Liver (tissue), 10 donors: ENCODE measurements at places on chromosomes 5 and 9. TPM values are rescaled to one million over a fixed set of nuclear protein-coding genes. Genes with fewer than 3 reads are reported as not detected.

GRCh38 chr5:28558196-28558595 lies 1519.8 kb upstream of the CDH9 start:
- H3K27me3 ChIP-seq, result no peaks in the 10 kb centered on the region
- H3K27ac ChIP-seq, result no peak overlapping the region
- DNase-seq, result no peak
- no peaks in the 10 kb centered on the region for H3K4me1 ChIP-seq
- no peaks in the 10 kb centered on the region for H3K36me3 ChIP-seq

DNA sequence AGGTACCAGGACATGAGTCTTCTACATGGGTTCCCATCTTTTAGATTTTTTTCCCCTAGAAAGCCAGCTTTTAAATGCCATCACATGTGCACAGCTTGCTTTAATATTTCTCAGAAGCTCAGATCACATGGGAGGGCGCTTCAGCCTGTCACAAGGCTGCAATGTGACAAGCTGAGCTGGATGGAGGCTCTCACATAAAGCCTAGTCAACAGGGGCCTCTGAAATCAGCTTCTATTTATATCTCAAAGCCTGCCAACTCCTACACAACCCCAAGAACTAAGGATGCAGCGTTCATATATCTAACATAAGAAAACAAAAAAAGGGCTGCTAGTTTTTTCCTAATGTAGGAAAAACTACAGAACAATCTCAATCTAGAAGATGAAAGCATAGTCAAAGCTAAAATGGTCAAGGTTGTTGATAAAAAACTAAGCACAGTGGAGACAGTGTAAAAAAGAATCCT lies 2.3 kb downstream of the ZFAND5 start:
- peak overlapping the region; percentile 87 for H3K4me3 ChIP-seq
- peak overlapping the region; percentile 99 for H3K27ac ChIP-seq
- H3K27me3 ChIP-seq, result no peaks in the 10 kb centered on the region
- H3K4me1 ChIP-seq, result peaks cover 26% of the 10 kb centered on the region

DNA sequence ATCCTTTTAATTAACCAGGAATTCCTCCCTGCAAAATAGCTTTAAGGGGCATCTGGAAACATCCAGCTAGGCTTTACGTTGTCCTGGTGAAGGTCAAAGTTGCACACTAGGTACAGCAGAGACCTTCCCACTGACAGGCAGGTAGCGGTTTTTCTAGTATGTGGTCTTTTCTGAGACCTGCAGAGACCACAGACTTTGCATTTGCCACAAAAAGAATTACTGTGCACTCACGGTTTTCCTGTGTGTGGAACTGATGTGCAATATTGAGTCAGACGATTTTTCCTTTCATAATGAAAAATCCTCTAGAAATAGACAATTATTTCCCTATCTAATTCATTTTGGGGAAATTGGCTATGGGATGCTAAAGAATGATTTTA lies 417.0 kb upstream of the ADAMTSL1 start:
- peaks cover 5% of the 10 kb centered on the region for H3K4me1 ChIP-seq
- no peaks in the 10 kb centered on the region for H3K27me3 ChIP-seq
- no peak overlapping the region for H3K4me3 ChIP-seq
- no peak for DNase-seq

CTSL gene
- total RNA-seq, result 156 TPM

PARP8 gene
- 8.1 TPM for total RNA-seq

- no peaks in the 10 kb centered on the region for H3K4me1 ChIP-seq
- no peak overlapping the region for H3K4me3 ChIP-seq
- no peaks in the 10 kb centered on the region for H3K27me3 ChIP-seq
- no peak overlapping the region for H3K27ac ChIP-seq
- no peak for DNase-seq
Observed at GRCh38 chr9:133704711-133705181, 33.4 kb downstream of the SARDH start.

DNA sequence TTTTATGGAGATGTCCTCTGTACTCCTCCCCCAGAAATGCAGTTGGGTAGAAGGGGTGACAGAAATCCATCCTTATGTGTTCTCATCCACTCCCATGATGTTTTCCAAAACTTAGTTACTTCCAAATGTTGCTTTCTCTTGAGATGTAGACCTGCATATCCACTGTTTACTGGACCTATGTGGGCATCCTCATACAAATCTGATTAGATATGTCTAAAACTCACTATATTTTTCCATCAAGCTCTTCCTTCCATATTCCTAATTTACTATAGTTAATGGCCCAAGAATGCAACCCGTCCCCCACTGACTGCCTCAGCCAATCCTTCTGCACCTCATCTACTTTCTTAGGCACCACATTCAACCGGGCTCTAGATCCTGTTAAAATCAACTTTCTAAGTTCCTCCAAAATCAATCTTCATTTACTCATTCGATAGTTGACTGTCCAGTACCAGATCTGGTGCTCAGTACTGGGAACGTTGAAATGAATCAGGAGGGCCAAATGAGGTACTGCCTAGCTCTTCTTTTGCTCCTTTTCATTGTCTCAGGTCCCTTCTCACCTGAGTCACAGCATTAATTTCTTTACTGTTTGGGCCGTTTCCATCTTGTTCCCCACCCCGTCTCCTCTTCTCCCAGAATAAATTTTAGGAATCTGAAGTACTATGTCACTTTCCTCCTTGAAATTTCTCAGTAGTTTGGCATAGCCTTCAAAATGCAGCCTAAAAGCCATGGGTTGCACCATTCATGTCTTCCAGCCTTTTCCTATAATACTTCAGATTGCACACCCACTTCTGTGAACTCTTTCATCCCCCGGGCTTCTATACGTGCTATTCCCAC lies 7.9 kb downstream of the PLK2 start:
- no peak for DNase-seq
- H3K4me3 ChIP-seq, result no peak overlapping the region
- no peaks in the 10 kb centered on the region for H3K4me1 ChIP-seq
- H3K36me3 ChIP-seq, result peaks cover 49% of the 10 kb centered on the region
- no peaks in the 10 kb centered on the region for H3K27me3 ChIP-seq

NTRK2 gene
- 0.56 TPM for total RNA-seq

DNA sequence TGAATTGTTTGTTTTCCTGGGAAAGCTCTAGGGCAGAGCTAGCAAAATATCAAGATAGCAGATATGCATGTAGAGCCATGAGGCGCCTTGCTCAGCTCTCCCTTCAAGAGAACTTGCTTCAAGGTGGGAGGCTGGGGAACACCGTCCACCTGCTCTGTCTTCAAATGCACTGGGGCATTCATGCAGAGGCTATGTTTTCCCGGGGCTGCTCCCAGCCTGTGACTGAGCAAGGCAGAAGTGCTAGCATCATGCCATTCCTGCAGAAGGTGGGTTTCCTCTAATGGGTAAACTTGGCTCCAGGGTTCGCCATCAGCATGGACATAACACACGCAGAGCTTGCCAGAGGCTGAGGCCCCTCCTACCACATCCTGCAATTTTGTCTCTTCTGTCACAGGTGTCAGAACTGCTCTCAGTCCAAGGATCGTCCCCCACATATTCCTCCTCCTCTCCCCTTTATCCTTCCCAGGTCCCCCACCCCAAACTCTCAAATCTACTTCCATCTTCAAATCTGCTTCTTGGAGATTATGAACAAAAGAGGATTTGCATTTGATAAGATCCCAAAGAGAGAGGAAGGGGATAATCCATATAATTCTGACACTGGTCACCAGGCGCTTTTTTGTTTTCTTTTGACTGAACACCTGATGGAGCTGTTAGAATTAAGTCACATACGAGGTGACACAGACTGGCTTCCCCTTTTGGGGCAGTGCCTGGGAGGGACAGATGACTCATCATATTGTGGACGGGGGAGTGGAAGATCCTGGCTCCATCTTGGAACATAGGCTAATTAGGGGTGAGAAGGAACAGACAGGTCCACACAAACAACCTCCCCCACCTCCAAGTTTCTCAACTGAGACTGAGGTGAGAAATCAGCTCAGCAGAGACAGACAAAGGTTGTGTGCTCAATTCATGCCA lies 85.0 kb upstream of the TAF11L2 start:
- no peak for DNase-seq
- H3K27me3 ChIP-seq, result no peaks in the 10 kb centered on the region
- H3K4me1 ChIP-seq, result no peaks in the 10 kb centered on the region
- H3K27ac ChIP-seq, result no peak overlapping the region
- no peak overlapping the region for H3K4me3 ChIP-seq
- no peaks in the 10 kb centered on the region for H3K36me3 ChIP-seq

GRCh38 chr9:110129425-110129824 lies 78.5 kb downstream of the C9orf152 start:
- no peak overlapping the region for H3K4me3 ChIP-seq
- H3K36me3 ChIP-seq, result no peaks in the 10 kb centered on the region
- DNase-seq, result no peak
- H3K27me3 ChIP-seq, result no peaks in the 10 kb centered on the region

DNA sequence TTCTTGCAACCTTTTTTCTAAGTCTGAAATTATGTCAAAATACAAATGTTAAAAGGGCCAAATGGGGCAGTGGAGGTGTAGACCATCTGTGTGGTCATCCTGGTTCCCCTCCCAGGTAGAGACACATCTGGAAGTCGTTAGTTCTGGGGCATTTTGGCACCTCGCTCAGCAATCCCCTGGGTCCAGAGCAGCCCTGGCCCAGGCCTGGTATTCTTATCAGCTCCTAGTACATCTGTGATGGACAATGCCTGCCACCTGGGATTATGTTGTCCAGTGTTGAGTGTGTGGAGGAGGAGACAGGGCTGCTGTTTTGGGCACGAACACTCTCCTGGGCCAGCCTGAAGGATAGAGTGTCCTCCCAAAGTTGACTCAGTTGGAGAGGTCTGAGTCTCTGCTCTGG lies 74.8 kb downstream of the GADD45G start:
- H3K36me3 ChIP-seq, result no peaks in the 10 kb centered on the region
- H3K27me3 ChIP-seq, result no peaks in the 10 kb centered on the region
- DNase-seq, result no peak
- no peak overlapping the region for H3K4me3 ChIP-seq
- H3K4me1 ChIP-seq, result peaks cover 28% of the 10 kb centered on the region

UGCG gene
- total RNA-seq, result 44.2 TPM

CDC20B gene
- total RNA-seq, result 0.28 TPM

HARS2 gene
- total RNA-seq, result 10.8 TPM

DNA sequence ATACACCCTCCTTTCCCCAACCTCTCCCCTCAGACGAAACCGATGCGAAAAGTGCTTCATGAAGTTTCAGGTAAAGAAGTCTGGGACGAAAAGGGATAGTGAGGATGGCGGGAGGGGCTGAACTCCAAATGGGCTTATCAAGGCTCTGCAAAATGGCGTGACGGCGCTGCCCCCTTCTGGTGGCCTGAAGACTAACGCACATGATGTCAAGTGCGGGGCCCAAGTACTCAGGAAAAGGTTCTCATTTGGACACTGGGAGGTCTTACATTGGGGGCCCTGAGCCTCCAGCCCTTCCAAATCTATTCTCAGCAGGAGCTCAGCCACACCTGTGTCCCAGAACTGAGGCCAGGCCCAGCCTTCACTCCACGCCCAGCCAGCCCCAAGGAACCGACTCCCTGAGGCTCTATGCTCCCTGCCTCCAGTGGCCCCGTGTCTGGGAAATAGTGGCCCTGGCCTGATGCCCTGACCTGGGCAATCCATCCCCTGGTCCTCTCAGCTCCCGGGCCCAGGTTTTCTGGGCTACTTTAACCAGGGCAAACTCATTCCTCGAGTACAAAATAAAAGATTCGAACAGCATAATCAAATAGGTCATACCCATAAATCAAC lies 119.9 kb downstream of the KCNIP1 start:
- H3K27ac ChIP-seq, result no peak overlapping the region
- no peaks in the 10 kb centered on the region for H3K36me3 ChIP-seq
- H3K27me3 ChIP-seq, result peaks cover 8% of the 10 kb centered on the region
- no peak for DNase-seq
- H3K4me1 ChIP-seq, result no peaks in the 10 kb centered on the region

- no peaks in the 10 kb centered on the region for H3K36me3 ChIP-seq
- no peak for DNase-seq
- H3K27ac ChIP-seq, result no peak overlapping the region
- no peak overlapping the region for H3K4me3 ChIP-seq
Observed at GRCh38 chr5:35647712-35648111, 30.0 kb downstream of the SPEF2 start.

DNA sequence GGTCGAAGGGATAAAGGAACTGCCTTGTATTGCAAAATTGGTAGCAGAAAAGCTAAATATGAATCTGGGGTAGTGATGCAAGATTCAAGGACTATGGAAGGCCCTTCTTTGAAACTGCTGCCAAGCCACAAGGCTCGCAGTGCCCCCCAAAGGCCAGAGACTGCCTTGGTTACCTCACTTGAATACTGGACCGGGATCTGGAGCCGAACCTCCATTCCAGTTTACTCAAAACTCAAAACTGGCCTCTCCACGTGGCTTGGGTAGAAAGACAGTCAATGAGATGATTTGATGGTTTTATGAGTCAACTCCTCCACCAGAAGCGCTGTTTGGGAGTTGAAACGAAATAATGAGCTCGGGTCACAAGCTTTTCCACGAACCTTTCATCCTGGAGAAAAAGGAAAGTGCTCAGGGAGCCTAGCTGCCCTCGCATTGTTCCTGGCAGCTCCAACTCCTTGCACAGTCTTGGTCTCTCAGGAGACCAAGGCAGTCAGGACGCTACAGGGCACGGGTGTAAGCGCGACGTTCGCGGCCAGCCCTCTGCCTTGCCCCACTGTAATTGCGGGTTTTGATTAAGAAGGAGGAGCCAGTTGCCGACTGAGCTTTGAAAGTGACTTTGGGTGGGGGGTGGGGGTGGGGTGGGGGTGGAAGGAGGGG lies 2.8 kb downstream of the ST8SIA4 start:
- no peaks in the 10 kb centered on the region for H3K4me1 ChIP-seq
- H3K27ac ChIP-seq, result peak overlapping the region; percentile 80
- no peak for DNase-seq
- peaks cover 2% of the 10 kb centered on the region for H3K27me3 ChIP-seq

- H3K27ac ChIP-seq, result no peak overlapping the region
- DNase-seq, result no peak
- no peaks in the 10 kb centered on the region for H3K4me1 ChIP-seq
- H3K4me3 ChIP-seq, result no peak overlapping the region
Observed at GRCh38 chr5:59062986-59063683, 480.3 kb downstream of the RAB3C start.

PDE6A gene
- total RNA-seq, result not detected

DNA sequence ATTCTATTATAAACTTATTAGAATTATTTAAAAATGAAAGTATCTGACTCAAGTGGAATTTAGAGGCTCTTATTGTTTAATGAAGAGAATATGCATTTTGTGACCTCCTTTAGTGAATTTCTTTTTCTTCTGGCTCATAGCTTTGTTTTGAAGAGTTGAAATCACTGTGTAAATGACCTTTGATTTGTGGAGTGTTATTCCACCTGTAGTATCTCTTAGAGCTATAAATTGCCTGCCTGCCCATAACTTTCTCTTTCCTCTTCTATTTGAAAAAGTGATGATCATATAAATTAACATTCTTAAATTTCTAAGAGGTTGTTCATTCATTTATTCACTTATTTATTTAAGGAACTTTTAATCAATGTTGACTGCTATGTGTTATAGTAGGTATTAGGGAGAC lies 16.1 kb downstream of the CSNK1G3 start:
- no peak overlapping the region for H3K4me3 ChIP-seq
- peaks cover 3% of the 10 kb centered on the region for H3K4me1 ChIP-seq
- H3K27me3 ChIP-seq, result no peaks in the 10 kb centered on the region

GRCh38 chr9:71552480-71552879 lies 215.8 kb downstream of the CEMIP2 start:
- no peak for DNase-seq
- H3K27me3 ChIP-seq, result no peaks in the 10 kb centered on the region
- H3K27ac ChIP-seq, result no peak overlapping the region
- H3K4me1 ChIP-seq, result peaks cover 10% of the 10 kb centered on the region
- peak overlapping the region; percentile 27 for H3K4me3 ChIP-seq
